ENCODE measurements at places on chromosomes 13 and 19.

GRCh38 chr13:33004511-33004910 lies 11.7 kb upstream of the KL start:
- DNase-seq = no peak

DNA sequence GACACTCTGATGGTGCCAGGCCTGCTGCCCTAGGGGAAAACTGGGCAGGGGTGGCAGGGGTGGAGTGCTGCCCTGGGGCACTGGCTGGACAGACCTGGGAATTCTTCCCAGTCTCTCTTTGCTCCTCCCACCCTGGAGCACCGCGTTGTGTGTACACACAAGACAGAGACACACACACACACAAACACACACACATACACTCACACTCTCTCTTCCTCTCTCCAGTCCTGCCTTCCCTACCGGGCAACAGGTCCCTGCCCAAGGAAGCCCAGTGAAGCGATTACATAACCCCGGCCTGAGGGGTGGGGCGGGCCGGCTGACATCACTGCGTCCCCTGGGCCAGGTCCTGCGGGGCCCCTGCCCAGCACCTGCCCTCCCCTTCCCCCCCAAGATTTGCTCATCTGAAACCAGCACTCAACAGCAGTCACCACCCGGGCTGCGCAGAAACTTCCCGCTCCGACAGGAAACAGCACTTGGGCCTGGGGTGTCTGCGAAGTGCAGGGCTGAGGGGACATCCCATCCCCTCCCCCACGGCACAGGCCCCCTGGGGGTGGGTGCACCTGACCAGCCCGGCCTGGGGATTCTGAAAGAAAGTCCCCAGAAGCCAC lies 1.2 kb downstream of the MKNK2 start:
- DNase-seq = peak; percentile 74

GRCh38 chr19:55453511-55454260 lies 7.8 kb downstream of the ISOC2 start:
- no peak for DNase-seq

- no peak for DNase-seq
Measured at GRCh38 chr13:102654756-102655155, 40.1 kb downstream of the METTL21C start.

DNA sequence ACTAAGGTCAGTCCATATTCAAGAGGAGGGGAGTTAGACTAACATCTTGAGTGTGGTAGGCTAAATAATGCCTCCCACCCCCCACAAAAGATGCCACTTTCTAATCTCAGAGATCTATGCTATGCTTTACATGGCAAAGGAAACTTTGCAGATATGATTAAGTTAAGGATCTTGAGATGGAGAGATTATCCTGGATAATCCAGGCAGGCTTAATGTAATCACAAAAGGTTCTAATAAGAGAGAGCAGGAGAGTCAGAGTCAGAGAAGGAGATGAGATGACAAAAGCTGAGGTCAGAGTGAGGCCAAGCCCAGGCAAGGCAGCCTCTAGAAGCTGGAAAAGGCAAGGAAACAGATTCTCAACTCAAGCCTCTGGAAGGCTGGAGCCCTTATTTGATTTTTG lies 1011.6 kb downstream of the PCDH9 start:
- DNase-seq = no peak

- DNase-seq = peak; percentile 58
Measured at GRCh38 chr19:41872775-41873647, 4.1 kb upstream of the CD79A start.

DNA sequence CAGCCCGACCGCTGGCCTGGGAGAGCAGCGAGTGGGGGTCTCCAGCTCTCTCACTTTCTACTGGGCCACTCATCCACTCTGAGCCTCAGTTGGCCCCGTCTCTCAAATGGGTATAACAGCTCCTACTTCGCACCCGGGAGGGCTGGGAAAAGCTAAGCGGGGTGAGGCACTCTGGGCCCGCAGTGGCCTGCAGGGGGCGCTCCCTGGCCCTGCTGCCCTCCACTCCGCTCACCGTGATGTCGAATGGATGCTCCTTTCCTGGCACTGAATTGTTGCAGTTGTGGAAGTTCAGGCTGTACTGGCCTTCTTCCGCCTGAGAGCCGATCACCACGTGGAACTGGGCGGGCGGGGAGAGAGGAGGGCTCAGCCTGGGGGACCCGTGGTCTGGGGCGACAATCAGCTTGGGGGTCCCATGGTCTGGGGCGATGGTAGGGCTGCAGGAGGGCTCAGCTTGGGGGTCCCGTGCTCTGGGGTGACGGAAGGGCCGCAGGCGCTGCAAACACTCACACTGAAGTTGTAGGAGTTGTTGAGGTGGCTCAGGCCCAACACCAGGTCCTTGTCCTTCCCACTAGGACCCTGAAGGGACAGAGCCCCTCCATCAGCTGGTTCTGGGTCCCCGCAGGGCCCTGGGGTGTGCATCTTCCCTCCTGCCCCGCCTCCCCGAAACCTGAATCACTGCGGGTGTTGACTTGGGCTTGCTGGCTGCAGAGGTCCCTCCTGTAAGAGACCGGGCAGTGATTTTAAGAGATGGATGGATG lies 3.9 kb downstream of the GPR108 start:
- DNase-seq = no peak

GRCh38 chr13:41995946-41996345 lies 35.0 kb upstream of the VWA8 start:
- peak; percentile 98 for DNase-seq

DNA sequence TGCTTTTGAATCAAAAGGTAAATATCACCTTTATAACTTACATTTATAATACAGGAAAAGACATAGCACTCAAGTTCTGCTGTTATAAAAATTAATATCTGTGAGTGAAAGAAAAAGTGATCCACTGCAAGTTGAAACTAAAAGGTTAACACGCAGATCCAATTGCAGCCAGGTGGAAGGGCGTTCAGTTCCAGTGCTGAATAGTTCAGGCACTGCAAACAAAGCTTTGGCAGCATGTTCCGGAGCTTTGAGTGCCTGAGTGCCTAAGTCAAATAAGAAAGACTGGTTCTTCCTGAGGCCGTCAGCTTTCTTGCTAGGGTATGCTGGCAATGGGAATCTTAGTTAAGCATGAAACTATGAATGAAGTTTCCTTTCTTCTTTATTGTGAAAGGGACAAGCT lies 200.3 kb downstream of the LMO7 start:
- DNase-seq = no peak

DNA sequence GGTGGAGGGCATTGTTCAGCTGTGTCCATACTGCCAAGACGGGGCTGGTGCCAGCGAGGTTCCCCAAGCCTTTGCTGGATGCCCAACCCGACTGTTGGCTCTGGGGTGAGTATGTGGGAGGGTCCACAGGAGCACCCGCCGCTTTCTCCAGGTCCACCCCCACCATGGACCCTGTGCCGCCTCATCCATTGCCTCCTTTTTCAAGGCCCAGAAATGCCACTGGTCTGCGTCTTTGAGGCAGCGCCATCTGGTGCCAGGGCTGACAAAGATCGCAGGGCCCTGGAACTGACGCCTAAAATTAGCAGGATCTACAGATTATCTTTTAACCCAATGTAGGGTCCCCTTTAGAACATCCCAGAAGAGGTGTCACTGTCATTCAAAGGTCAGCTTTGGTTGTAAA lies 34.6 kb downstream of the NFIX start:
- DNase-seq = peak; percentile 49

GRCh38 chr19:15195371-15196334 lies 5.1 kb downstream of the NOTCH3 start:
- no peak for DNase-seq

GRCh38 chr13:28564030-28564429 lies 69.1 kb upstream of the FLT1 start:
- no peak for DNase-seq

- no peak for DNase-seq
Measured at GRCh38 chr13:20359335-20359734, 127.2 kb upstream of the GJB6 start.

DNA sequence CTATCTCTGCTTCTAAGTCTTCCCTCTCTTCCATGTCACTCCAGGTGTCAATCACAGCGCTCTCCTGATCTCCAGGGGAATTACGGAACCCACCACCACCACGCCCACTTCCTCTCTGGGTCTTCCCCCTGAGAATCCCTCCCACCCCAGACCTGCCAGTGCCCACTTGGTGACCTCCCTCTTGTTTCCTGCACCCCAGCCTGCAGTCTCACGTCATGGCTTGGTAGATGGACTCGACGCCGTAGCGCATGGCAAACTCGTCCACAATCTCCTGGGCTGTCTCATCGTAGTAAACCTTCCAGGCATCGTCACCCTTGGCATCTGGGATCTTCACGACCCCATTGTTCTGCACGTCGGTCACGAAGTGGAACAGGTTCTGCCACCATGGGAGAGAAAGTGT lies 47.0 kb downstream of the UNC13A start:
- no peak for DNase-seq

DNA sequence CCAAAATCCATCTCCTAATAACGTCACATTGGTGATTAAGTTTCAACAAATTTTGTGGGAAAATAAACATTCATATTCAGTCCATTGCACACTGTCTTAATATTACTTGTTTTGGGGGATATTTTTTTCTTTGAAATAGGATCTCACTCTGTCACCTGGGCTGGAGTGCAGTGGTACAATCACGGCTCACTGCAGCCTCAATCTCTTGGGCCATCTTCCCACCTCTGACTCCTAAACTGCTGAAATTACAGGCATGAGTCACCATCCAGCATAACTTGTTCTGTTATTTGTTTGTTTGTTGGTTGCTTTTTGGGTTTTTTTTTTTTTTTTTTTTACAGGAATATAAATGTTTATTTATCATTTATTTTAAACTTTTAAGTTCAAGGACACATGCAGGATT lies 556.1 kb upstream of the SLITRK6 start:
- no peak for DNase-seq

- DNase-seq = peak; percentile 89
Measured at GRCh38 chr13:46211116-46211482, 629 bp upstream of the LRRC63 start.

GRCh38 chr13:77535448-77535847 lies at the start of gene SCEL:
TSS of gene SCEL (plus strand) at chr13:77535706. CDS start at chr13:77555876, 20,170 bp downstream.
- no peak for DNase-seq

GRCh38 chr19:31064491-31064890 lies 284.7 kb downstream of the TSHZ3 start:
- DNase-seq = no peak

- DNase-seq = no peak
Measured at GRCh38 chr19:524062-524674, 7.4 kb upstream of the CDC34 start.

- DNase-seq = no peak
Measured at GRCh38 chr19:37975596-37976515, 68.8 kb downstream of the SIPA1L3 start.

DNA sequence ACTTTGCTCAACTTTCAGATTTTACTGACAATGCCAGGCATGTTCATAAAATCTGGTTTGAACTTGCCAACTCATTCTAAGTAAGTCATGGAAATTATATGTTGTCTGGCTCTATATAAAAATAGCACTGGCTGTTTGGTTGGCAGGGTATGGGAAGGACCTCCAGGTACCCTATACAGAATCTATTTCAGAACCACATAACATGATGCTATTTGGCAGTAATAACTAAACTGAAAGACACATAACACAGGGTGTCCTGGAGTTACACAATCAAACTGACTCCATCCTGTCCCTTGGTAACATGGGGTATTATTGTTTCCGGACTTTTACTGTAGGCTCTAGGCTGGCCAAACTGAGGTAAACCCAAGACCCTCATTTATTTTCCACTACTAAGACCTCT lies 248.8 kb downstream of the RGCC start:
- no peak for DNase-seq

- no peak for DNase-seq
Measured at GRCh38 chr13:40180776-40181175, 485.7 kb downstream of the FOXO1 start.

DNA sequence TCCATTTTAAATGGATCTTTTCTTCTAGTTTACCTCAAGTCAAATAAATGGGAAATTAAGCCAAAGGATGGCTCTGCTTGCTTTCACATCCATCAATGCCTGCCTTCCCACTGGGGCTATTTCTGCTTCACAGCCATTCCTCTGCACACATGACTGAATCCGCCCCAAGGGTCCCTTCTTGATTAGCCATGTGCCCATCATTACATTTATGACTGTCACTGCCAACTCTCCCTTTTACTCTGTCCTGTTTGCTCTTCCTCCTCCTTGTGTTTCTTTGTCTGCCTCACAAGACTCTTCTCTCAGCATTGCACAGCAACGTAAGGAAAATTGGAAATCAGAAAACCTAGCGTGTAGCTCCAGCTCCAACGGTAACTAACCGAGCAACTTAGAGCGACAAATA lies 410.2 kb downstream of the TBC1D4 start:
- DNase-seq = no peak

- no peak for DNase-seq
Measured at GRCh38 chr13:79688741-79689140, 207.8 kb downstream of the NDFIP2 start.

- peak; percentile 13 for DNase-seq
Measured at GRCh38 chr19:19259741-19260140, 13.4 kb downstream of the TM6SF2 start.

DNA sequence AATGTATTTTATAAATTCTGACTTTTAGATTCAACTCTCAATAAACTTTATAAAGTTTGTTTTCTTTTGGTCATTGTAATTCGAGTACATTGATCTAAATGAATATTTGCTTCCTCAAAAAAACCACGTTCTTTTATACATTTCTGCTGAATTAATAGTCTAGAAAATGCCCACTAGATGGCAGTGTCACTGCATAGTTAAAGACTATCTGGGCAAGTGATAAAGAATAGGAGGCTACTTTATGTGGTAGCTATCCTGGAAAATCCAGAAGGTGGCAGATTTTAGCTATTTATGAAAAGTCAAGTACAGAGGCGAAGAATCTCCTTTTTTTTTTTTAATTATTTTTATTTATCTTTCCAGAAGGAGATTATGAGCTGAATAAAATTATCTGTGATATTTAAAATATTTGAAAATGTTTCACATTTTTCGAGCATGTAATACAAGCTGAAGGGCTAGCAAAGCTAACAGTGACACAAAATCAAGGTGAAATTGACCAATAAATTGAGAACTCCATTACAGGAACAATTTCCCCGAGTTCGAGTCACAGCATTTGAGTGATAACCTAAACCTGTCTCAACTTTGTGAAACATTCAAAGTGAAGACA lies 221.8 kb downstream of the OLFM4 start:
- DNase-seq = peak; percentile 72

- no peak for DNase-seq
Measured at GRCh38 chr13:73547239-73547638, 488.4 kb downstream of the KLF5 start.

- DNase-seq = no peak
Measured at GRCh38 chr13:27080018-27080948, 91.3 kb downstream of the USP12 start.

GRCh38 chr13:91017031-91017668 lies 330.3 kb upstream of the MIR17HG start:
- peak; percentile 49 for DNase-seq

Data from erythroblast (primary cell).